Gastroesophageal sphincter (tissue), 4 donors: ENCODE measurements at places on chromosomes 7 and 10. TPM values are rescaled to one million over a fixed set of nuclear protein-coding genes. Genes with fewer than 3 reads are reported as not detected.

The SPDYE11 gene
- total RNA-seq = not detected

The RASA4B gene
- total RNA-seq = 8.0 TPM

The PDE1C gene
- 17.2 TPM for total RNA-seq

The SORCS3 gene
- 0.31 TPM for total RNA-seq

The STK32C gene
- total RNA-seq = 3.8 TPM

The CISD1 gene
- 45.6 TPM for total RNA-seq

The SEC31B gene
- total RNA-seq = 7.7 TPM
